M059J (cell line): ENCODE measurements at places on chromosomes 3 and 15. TPM values are rescaled to one million over a fixed set of nuclear protein-coding genes. Genes with fewer than 3 reads are reported as not detected.
A peak's percentile ranks its signal among the peaks of the same experiment; 100 is the strongest.

DNA sequence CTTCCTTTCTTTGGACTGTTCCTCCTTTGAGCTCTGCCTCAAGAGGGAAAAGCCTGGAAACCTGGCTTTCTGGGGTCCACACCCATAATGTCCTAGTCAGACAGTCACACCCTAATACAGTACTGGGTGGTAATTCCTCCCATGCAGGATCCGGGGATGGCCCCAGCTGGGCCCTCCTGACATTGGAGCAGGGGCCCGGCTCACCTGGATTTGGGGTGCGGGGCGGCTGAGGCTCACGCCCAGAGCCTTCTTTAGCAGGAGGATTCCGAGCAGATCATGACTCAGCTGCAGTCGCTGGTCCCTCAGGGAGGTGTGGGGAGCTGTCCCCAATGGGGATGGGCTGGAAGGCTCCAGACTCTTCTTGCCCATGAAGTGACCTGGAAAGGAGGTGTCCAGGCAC is 1.0 kb downstream of the NMB start:
- no peak for DNase-seq

- DNase-seq, result peak; percentile 90
These were observed 57.6 kb downstream of the AAGAB start for GRCh38 chr15:67196672-67197363.

GRCh38 chr15:61764141-61764540 is 296.1 kb downstream of the VPS13C start:
- no peak for DNase-seq

DNA sequence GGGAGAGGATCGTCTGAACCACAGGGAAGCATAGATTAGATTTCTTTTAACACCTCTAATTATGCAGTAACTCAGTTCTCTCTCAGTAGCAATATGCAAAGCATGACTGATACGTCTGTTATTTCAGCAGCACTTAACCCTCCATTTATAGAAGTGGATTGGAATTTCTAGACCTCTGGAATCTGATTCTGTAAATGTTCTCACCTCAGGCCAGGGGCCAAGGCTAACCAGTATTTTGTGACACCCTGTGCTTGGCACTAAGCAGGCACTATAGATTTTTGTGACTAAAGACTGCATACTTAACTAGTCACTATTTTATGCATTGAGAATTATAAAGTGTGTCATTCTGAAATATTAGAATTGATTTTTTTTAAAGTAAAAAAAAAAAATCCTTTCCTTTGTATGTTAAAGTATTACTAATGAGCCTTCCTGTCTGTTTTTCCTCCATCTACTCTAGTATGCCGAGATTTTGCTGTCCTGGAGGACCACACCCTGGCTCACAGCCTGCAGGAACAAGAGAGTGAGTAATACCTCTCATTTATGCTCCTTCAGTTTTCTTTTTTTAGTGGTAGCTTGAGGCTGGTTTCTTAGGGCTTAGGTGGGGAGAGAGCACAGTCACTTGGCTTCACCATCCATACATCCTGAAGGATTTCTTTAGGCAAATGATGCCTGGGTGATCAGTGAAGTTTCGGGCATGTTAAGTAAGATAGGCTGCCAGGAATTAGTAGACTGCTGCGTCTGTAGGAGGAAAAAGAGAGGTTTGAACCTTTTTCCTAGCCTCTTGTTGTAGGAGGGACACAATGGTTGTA is 26.5 kb upstream of the UTS2B start:
- peak; percentile 86 for DNase-seq

ECE2 gene
- total RNA-seq, result not detected in 2 replicates

DNA sequence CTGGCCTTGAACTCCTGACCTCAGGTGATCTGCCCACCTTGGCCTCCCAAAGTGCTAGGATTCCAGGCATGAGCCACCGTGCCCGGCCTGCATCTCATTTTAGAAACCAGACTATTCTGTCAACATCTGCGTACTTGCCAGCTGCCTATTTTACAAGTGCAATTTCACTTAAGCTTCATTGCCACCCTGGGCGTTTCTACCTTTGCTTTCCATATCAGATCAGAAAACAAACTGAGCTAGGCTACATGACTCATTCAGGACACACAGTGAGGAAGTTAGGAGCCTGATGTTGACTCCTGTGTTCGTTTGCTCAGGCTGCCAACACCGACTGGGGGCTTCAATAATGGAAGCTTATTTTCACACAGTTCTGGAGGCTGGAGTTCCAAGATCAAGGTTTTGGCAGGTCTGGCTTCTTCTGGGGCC is 42.3 kb upstream of the KLHL25 start:
- DNase-seq, result peak; percentile 38

ISL2 gene
- total RNA-seq, result 4.0 and 4.4 TPM in 2 replicates

- DNase-seq, result peak; percentile 93
These were observed 9.7 kb upstream of the LARP6 start for GRCh38 chr15:70863450-70864218.

MB21D2 gene
- total RNA-seq, result 28.3 and 35.0 TPM in 2 replicates

SKOR1 gene
- total RNA-seq, result 0.12 and 0.17 TPM in 2 replicates

GRCh38 chr3:66822186-66823008 is 175.7 kb upstream of the KBTBD8 start:
- peak; percentile 35 for DNase-seq

GOLGA8M gene
- not detected in 2 replicates for total RNA-seq

GRCh38 chr3:100637197-100637631 is 27.8 kb downstream of the ADGRG7 start:
- peak; percentile 54 for DNase-seq

DNA sequence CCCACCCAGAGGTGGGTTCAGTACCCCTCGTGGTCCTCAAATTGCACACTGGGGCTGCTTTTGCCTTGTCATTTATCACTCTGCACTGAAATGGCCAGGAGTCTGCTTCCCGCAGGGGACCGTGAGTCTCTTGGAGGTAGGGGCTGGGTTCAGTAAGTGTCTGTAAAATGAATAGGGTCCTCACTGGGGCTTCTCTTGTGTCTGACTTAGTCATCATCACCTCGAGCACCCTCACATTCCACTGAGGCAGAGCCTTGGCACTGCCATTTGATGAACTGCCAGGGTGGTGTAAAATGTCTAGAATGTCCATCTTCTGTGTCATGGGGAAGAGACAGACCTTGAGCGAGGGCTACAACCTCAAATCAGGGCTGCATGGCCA is 61.0 kb upstream of the RYK start:
- DNase-seq, result peak; percentile 89

GOLGA8S gene
- total RNA-seq, result not detected in 2 replicates

CPEB1 gene
- 2.1 and 9.4 TPM in 2 replicates for total RNA-seq

GRCh38 chr3:169668957-169669741 is 5.6 kb upstream of the MECOM start:
- peak; percentile 73 for DNase-seq

CHST2 gene
- total RNA-seq, result 2.8 and 3.4 TPM in 2 replicates

RASGRF1 gene
- total RNA-seq, result 0.32 and 0.94 TPM in 2 replicates
